ENCODE measurements at places on chromosomes 5 and 9.

GRCh38 chr9:3467593-3468219, 58.1 kb downstream of the RFX3 start:
- DNase-seq = no peak

DNA sequence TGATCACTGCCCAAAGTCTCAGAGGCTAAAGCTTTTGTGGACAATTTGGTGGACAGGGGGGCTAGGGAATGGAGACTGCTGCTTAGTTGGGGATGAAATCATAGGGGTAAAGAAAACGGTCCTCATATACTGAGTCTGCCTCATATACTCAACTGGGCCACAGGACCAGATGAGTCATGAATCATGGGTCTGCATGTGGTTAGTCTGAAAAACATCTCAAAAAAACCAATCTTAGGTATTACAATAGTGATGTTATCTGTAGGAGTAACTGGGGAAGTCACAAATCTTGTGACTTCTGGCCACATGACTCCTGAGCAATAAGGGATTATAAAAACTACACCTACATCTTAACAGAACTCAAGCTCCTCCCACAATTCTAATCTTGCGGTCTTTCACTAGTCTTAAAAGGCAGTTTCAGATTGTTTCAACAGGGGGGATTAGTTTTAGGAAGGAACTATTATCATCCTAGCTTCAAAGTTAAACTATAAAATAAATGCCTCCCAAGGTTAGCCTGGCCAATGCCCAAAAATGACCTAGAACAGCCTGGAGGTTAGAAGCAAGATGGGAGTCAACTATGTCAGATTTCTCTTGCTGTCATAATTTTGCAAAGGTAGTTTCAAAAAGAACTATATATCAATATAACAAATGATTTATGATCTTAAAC, 17.5 kb downstream of the TMEM161B start:
- DNase-seq = no peak

DNA sequence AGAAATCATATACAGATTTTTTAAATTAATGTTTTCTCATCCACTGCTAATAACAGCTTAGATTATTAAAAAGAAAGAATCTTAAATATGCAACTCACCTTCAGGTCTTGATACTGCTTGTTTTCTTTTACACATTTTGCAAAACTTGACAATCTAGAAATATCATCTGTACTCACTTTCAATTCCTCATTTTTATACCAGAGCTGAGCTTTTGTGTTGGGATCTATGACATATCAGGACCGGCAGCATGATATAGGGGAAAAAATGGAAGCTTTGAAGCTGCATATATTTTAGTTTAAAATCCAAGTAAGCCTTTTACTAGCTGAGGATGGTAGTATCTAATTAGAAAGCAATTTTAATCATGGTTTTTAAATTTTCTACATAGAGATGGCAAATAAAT, 75.7 kb upstream of the SMARCA2 start:
- no peak for DNase-seq

- no peak for DNase-seq
Observed at GRCh38 chr5:35988529-35988928, 2.7 kb downstream of the UGT3A1 start.

DNA sequence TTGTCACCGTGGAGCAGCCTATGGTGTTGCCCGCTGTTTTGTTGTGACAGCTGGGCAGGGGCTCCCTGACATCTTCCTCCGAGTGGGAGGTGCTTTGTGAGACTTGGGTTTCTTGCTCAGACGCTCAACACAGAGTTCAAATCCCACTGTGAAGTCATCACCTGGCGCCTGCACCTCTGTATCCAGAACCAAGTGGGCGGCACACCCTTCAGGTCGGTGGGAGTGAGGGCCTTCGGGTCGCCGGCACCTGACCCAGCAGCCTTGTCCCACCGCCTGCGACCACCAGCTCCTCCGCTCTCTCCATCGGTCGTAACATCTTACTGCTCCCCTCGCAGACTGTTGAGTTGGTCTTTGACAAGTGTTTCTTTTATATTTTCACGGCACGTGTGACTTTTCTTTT, 37.6 kb upstream of the EXOC3 start:
- DNase-seq = no peak
